Right renal pelvis (tissue), 4 donors: ENCODE measurements at places on chromosomes 12 and 14. TPM values are rescaled to one million over a fixed set of nuclear protein-coding genes. Genes with fewer than 3 reads are reported as not detected.

The TXNRD1 gene
- 62.0 TPM for polyA plus RNA-seq

The KRT5 gene
- polyA plus RNA-seq = 0.28 TPM

The TSHR gene
- 0.34 TPM for polyA plus RNA-seq

The ERGIC2 gene
- polyA plus RNA-seq = 118 TPM

The TAS2R9 gene
- not detected for polyA plus RNA-seq

The SERPINA9 gene
- polyA plus RNA-seq = not detected

The MYO1A gene
- polyA plus RNA-seq = 0.10 TPM

The RAD9B gene
- polyA plus RNA-seq = 1.2 TPM

The KRT71 gene
- polyA plus RNA-seq = not detected

The MDGA2 gene
- polyA plus RNA-seq = 2.0 TPM

The MYBPC1 gene
- polyA plus RNA-seq = 0.15 TPM

The TMTC2 gene
- 37.7 TPM for polyA plus RNA-seq

The P2RX2 gene
- 1.0 TPM for polyA plus RNA-seq

The RDH5 gene
- 23.1 TPM for polyA plus RNA-seq

The KRT6C gene
- not detected for polyA plus RNA-seq

The TBX5 gene
- not detected for polyA plus RNA-seq

The MYF6 gene
- not detected for polyA plus RNA-seq

The KCNH5 gene
- 0.25 TPM for polyA plus RNA-seq

The TSPAN11 gene
- 6.0 TPM for polyA plus RNA-seq

The LMO3 gene
- 1.7 TPM for polyA plus RNA-seq

The DIO2 gene
- 0.52 TPM for polyA plus RNA-seq

The OTX2 gene
- not detected for polyA plus RNA-seq

The HSPB8 gene
- 7.7 TPM for polyA plus RNA-seq

The PPP4R4 gene
- polyA plus RNA-seq = 0.29 TPM

The MFAP5 gene
- 3.3 TPM for polyA plus RNA-seq

The CCNB1IP1 gene
- polyA plus RNA-seq = 116 TPM

The PLEK2 gene
- 1.7 TPM for polyA plus RNA-seq

The P3H3 gene
- 37.1 TPM for polyA plus RNA-seq

The DCN gene
- polyA plus RNA-seq = 538 TPM

The CLEC2A gene
- polyA plus RNA-seq = not detected
